Substantia nigra (tissue), 51 donors: ENCODE measurements at places on chromosomes 1 and 21.
A peak's percentile ranks its signal among the peaks of the same experiment; 100 is the strongest.

DNA sequence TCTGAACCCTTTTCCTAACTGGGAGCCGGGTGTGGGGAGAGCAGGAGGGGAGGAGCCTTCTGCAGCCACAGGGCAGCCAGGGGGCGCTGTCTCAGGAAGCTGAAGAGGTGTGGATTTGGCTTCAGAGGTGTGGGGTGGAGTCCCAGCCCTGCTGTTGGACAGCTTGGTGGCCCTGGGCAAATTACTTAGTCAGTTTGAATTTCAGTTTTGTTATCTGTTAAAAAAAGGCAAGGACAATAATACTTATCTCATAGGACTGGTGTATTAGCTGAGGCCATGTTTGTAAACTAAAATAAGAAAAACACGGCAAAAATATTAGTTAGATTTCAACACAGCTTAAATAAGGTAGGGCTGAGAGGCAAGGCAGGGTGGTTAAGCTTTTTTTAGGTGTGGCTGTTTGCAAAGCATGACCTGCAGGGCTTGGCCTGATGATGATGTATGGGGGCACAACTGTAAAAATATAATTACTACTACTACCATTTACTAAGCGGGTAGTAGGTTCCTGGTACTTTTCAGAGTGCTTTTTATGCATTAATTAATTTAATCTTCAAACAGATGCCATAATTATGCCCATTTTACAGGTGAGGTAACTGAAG, 111.8 kb downstream of the PLXNA2 start:
- DNase-seq = no peak

GRCh38 chr1:234621657-234622335, 11.8 kb upstream of the IRF2BP2 start:
- no peak for DNase-seq

DNA sequence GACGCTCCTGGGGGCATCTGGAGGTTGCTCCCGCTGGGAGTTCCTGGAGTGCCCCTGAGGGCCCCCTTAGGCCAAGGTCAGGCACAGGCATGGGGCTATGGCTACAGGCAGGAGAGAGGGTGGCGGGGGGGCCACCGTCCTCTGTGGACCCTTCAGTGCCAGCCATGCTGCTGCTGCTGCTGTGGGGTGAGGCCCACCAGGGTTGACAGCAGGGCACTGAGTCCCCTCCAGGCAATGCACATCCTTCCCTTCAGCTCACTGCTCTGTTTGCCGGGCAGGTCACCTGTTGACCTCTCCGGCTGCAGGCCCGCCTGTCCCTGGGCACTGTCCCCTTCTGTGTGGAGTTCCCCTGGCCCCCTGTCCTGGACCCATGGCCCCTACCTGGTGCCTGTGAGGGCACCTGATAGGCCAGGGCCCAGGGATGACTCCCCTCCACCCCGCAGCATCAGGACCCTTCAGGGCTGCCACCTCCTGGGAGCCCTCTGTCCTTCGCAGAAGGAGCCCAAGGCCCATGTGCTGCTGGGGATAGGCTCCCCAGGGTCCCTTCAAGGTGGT, 34.1 kb upstream of the ADARB1 start:
- no peak for DNase-seq

- DNase-seq = no peak
Observed at GRCh38 chr1:19081218-19081893, 124.9 kb upstream of the IFFO2 start.

GRCh38 chr21:37009740-37010341, 3.3 kb downstream of the RIPPLY3 start:
- DNase-seq = peak; percentile 63

GRCh38 chr1:206508130-206508889, 979 bp downstream of the RASSF5 start:
- no peak for DNase-seq

GRCh38 chr1:208170252-208170651, 73.9 kb downstream of the PLXNA2 start:
- DNase-seq = no peak

GRCh38 chr1:218778257-218779126, 395.2 kb upstream of the LYPLAL1 start:
- DNase-seq = no peak
